ENCODE measurements at places on chromosomes 12 and 14.

DNA sequence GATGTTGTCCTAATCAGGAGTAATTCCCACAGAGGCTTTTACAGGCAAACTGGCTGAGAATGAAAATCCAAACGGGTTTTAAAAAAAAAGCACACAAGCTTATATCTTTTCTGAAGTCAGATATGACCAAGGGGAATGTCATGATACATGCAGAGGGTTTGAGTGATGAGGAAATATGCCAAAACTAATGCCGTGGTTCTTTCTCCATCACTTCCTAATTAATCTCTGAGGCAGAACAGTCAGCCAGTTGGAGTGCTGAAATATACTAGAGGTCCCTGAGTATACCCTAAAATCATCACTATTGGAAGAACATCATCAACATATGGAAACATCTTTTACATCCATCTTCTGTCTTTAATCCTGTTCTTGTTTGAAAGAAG, 160.8 kb upstream of the FAR2 start:
- no peak for DNase-seq

- no peak for DNase-seq
These were observed at the start of gene DHH for GRCh38 chr12:49094160-49094974. Gene DHH, minus strand, starts transcription at chr12:49094801. Its CDS starts 289 bp downstream, at chr12:49094512.

- no peak for DNase-seq
These were observed 1.0 kb downstream of the CDCA3 start for GRCh38 chr12:6849976-6850560.

- no peak for DNase-seq
These were observed 13.6 kb downstream of the ADCY6 start for GRCh38 chr12:48775299-48775698.

- no peak for DNase-seq
These were observed 473 bp upstream of the TMEM19 start for GRCh38 chr12:71685312-71685906.

DNA sequence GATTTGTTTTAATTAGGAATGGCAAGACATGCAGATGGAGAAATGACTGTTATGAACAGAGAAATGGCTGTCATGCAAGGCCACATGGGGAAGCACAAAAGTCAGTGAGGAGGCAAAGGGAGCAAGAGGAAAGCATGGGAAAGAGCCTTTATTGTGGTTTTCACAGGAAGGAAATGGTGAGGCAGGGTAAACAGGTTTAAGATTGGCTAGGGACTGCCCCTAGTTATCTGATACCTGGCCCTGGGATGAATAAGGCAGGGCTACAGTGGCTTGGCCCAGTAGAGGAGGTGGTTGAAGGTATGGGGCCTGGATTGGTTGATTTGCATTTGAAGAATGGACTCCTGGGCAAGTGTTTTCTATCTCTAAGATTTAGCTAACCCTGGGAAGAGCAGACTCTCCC, 168.7 kb upstream of the CNOT2 start:
- no peak for DNase-seq

DNA sequence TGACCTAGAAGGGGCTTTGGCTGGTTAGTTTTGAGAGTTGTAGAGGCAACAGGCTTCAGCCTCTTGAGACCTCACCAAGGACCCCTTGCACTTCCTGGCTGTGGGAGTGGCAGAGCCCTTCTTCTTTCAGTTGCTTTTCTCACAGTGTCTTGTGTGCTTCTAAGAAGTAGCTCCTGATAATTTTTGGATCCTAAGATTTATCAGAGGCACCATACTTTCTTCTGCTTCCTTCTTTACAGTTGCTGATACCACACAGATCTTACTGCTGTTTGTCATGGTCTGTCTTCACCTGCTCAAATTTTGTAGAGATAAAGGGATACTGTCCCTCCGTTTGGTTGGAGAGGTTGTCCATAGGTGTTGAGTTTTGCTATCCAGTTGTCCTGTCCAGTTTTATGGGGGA, 33.8 kb downstream of the VRK1 start:
- DNase-seq = no peak

DNA sequence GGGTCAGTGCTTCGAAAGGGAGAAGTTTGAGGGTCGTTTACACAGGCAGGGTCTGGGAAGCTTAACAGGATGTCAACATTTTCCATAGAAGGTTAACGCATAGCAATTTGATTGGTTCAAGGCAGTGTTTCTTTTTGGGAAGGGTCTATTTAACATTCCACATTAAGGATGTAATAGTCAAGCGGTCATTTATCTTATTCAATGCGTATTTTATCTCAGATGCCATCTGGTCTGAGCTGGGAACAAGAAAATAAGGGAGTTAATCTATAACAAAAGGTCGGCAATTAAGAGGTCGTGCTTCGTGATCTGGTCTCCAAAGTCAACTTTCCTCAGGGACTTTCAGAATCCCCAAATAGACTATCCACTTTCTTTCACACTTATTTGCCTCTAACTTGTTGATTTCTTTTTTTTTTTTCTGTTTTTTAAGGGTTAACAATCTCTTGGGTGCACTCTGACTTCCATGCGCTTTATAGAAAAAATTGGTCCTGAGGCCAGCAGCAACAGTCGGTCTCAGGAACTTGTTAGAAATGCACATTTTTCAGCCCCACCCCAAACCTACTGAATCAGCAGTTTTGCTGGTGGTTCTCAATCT, 550 bp upstream of the RESF1 start:
- no peak for DNase-seq

- DNase-seq = no peak
These were observed 1088.9 kb upstream of the TMEM132C start for GRCh38 chr12:127178052-127178451.

- DNase-seq = no peak
These were observed 12.5 kb downstream of the SYT10 start for GRCh38 chr12:33427071-33427470.

All from activated CD4-positive, alpha-beta T cell treated with anti-CD3 and anti-CD28 coated beads, Interleukin-2, Interleukin-4, amounts not matched to agents 100 ng/mL and 50 ng/mL, durations not matched to agents 16 hours and 8 hours (primary cell).